T-helper 17 cell (primary cell): ENCODE measurements at places on chromosomes 5 and 9.

GRCh38 chr9:5470122-5470521, 19.8 kb downstream of the CD274 start:
- H3K4me1 ChIP-seq: peaks cover 5% of the 10 kb centered on the region
- H3K4me3 ChIP-seq: no peak overlapping the region
- DNase-seq: no peak
- no peaks in the 10 kb centered on the region for H3K27me3 ChIP-seq

GRCh38 chr9:120758544-120758943, 34.7 kb downstream of the FBXW2 start:
- no peaks in the 10 kb centered on the region for H3K36me3 ChIP-seq
- no peaks in the 10 kb centered on the region for H3K27me3 ChIP-seq
- H3K4me3 ChIP-seq: no peak overlapping the region
- no peak for DNase-seq

DNA sequence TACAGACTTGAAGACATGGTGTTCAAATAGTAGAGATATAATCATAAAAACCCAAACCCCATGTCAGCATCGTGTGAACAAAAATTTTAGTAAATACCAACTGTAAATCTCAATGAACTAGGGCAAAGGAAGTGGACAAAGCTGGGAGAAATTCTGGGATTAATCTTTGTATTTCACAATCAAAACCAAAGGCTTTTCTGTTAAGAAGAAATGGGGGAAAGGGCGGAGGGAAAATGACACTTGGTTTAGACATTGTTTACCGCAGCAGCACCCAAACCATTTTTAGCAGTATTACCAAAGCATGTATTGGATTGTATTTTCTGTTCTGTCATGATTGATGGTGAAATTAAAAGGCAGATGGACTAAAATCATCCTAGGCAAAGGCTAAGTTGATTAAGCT, 134.2 kb upstream of the PRSS3 start:
- H3K27me3 ChIP-seq: peaks cover 8% of the 10 kb centered on the region

DNA sequence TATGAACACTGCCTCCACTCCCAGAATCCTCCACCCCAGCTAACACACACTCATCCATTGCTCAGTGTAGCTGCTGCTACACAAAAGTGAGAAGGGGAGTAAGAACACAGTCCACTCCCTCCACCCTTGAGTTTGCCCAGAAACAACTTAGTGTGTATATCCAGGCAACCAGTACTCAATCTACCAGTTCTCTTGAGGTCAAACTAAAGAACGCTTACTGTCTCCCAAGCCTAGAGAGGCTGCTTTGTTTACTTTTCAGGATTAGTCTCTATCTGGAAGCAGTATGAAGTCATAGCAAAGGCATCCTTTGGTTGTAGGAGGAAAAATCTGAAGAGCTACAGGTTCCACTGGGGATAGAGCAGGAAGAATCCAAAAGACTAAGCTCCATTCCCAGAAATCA, 296.3 kb downstream of the KCNN2 start:
- no peaks in the 10 kb centered on the region for H3K4me1 ChIP-seq
- no peaks in the 10 kb centered on the region for H3K27me3 ChIP-seq
- no peak for DNase-seq
- no peak overlapping the region for H3K4me3 ChIP-seq

DNA sequence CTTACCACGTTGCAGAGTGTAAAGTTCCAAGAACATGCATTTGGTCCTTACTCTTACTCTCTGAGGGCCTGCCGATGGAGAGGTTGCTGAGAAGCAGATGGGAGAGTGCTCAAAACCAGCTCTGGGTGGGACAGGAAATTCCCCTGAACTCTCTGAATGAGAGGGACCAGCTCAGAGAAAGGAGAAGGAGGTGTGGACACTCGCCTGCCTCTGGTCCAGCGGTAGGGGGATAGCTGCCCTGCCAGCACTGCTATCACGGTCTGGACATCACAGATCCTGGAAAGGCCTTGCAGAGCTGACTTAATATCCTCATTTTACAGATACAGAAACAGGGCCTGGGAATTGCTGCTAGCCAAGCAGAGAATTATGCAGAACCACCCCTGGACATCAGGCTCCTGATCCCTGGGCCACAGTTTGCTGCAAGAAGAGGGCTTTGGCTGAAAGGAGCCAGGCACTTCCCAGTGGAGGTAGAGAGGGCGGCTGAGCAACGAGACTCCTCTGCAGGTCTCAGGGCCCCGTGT, 4.9 kb downstream of the TRAF1 start:
- DNase-seq: no peak
- H3K27ac ChIP-seq: peak overlapping the region; percentile 100
- peaks cover 73% of the 10 kb centered on the region for H3K4me1 ChIP-seq
- peaks cover 9% of the 10 kb centered on the region for H3K36me3 ChIP-seq

DNA sequence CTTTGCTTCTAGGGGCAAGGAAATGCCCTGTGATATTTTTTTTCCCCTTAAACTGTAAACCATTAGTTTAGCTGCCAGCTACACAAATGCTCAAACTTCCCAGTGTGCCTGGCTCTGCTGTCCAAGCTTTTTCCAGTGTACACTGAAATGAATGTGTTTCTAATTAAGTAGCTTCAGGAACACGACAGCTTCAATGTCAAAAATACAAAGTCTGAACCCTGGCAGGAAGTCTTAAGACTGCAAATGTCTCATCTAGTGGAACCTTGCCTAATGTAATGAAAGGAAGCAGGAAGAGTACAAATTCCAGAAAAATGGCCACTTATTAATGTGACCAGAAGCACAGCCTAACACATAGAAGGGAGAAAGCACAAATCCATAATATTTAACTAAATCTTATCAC, 255.2 kb downstream of the CRB2 start:
- H3K4me1 ChIP-seq: peaks cover 2% of the 10 kb centered on the region
- peaks cover 6% of the 10 kb centered on the region for H3K36me3 ChIP-seq
- no peaks in the 10 kb centered on the region for H3K27me3 ChIP-seq
- no peak overlapping the region for H3K4me3 ChIP-seq

- no peak overlapping the region for H3K4me3 ChIP-seq
- no peaks in the 10 kb centered on the region for H3K4me1 ChIP-seq
- no peak overlapping the region for H3K27ac ChIP-seq
- no peaks in the 10 kb centered on the region for H3K36me3 ChIP-seq
Observed at GRCh38 chr5:13412040-13412595, 532.4 kb downstream of the DNAH5 start.

DNA sequence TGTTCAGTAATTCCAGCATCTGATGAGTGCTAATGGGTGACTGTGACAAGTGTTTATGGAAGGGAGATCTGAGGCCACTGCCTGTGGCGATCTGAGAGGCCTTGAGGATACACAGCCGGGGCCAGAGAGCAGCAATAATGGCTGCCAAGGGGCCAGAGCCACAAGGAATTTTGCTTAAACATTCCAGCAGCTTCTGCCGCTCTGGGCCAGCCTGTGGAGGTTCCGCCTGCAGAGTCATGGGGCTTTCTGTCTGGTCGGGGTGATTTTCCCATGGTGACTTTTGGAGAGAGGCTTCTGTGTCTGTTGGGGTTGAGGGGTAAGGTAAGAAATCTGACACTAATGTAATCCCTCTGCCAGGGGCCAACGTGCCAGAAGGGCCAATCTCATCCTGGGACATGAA, 353.5 kb downstream of the ADAMTS6 start:
- H3K4me1 ChIP-seq: peaks cover 2% of the 10 kb centered on the region
- no peak overlapping the region for H3K27ac ChIP-seq
- no peak for DNase-seq
- H3K36me3 ChIP-seq: no peaks in the 10 kb centered on the region
- no peak overlapping the region for H3K4me3 ChIP-seq

GRCh38 chr5:159082474-159082873, 17.2 kb downstream of the EBF1 start:
- no peaks in the 10 kb centered on the region for H3K4me1 ChIP-seq
- no peak overlapping the region for H3K27ac ChIP-seq
- peaks cover 62% of the 10 kb centered on the region for H3K27me3 ChIP-seq
- H3K36me3 ChIP-seq: peaks cover 9% of the 10 kb centered on the region
- no peak for DNase-seq

DNA sequence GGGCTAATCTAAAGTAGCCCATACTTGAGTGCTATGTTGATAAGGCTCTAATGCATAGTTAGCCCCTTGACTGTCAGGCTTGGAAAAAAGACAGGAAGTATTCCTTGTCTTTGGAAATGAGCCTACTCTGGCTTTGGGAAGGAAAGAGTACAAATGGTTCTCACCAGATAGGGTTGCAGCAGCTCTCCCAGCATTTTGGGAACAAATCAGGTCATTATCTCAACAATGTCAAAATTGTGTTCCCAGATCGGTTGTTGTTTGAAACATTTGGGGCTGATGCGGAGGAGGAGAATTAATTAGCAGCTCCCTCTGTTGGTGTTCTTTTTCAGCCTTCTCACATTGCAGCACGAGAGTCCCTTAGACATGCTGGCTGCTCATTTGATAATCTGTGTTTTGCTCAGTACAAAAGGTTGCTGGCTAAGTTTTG, 294.7 kb upstream of the DMRT1 start:
- no peak overlapping the region for H3K4me3 ChIP-seq
- DNase-seq: no peak
- H3K27me3 ChIP-seq: peaks cover 29% of the 10 kb centered on the region
- H3K27ac ChIP-seq: no peak overlapping the region
- peaks cover 3% of the 10 kb centered on the region for H3K36me3 ChIP-seq

DNA sequence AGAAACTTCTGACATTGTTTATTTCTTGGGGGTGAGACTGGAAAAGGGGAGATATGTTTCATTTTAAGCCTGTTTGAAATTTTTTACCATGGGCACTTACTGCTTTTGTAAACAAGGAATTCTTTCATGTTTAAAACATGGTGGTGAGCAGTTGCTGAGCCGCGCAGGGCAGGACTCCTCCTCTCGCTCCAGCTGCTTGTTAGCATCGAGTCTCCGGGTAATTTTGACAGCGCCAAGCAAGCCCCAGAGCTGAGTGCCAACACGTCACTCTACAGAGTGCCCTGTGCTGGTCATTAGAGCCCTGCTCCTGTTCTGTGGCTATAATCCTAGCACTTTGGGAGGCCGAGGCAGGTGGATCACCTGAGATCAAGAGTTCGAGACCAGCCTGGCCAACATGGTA, 116.5 kb upstream of the MSX2 start:
- no peaks in the 10 kb centered on the region for H3K4me1 ChIP-seq
- H3K36me3 ChIP-seq: no peaks in the 10 kb centered on the region
- H3K27ac ChIP-seq: no peak overlapping the region

- no peaks in the 10 kb centered on the region for H3K27me3 ChIP-seq
- peaks cover 26% of the 10 kb centered on the region for H3K4me1 ChIP-seq
- H3K4me3 ChIP-seq: no peak overlapping the region
- no peak for DNase-seq
Observed at GRCh38 chr5:1497242-1497777, 26.4 kb downstream of the LPCAT1 start.

GRCh38 chr5:179472174-179472573, 78.2 kb upstream of the RUFY1 start:
- H3K36me3 ChIP-seq: no peaks in the 10 kb centered on the region
- no peak overlapping the region for H3K27ac ChIP-seq
- no peak overlapping the region for H3K4me3 ChIP-seq
- no peaks in the 10 kb centered on the region for H3K4me1 ChIP-seq
- no peak for DNase-seq

DNA sequence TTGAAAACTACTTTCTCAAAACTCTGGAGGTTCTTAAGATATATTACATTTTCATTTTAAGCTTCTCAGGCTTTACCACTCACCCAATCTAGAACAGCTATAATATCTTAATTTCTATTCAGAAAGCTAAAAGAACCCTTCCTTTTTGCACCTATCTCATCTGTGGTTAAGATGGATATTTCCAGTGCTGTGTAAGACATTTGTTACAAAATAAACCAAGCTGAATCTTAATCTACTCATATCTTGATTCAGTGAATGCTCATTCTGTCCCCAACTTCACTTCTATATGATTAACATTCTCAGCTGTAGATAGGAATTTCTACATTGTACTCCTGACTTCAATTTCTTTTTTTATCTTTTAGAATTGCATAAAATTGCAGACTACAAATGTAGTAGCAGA, 15.0 kb downstream of the ABHD17B start:
- H3K27ac ChIP-seq: no peak overlapping the region
- peaks cover 43% of the 10 kb centered on the region for H3K4me1 ChIP-seq
- no peak for DNase-seq

GRCh38 chr9:107667231-107668070, 177.9 kb upstream of the KLF4 start:
- peaks cover 12% of the 10 kb centered on the region for H3K27me3 ChIP-seq
- no peak overlapping the region for H3K4me3 ChIP-seq
- H3K27ac ChIP-seq: no peak overlapping the region
- no peaks in the 10 kb centered on the region for H3K4me1 ChIP-seq
- no peak for DNase-seq
- H3K36me3 ChIP-seq: no peaks in the 10 kb centered on the region

GRCh38 chr9:76445976-76446375, 13.0 kb upstream of the GCNT1 start:
- no peak for DNase-seq
- peaks cover 4% of the 10 kb centered on the region for H3K36me3 ChIP-seq
- H3K4me3 ChIP-seq: no peak overlapping the region
- no peak overlapping the region for H3K27ac ChIP-seq
- H3K4me1 ChIP-seq: peaks cover 21% of the 10 kb centered on the region

GRCh38 chr5:179542170-179542569, 8.2 kb upstream of the RUFY1 start:
- DNase-seq: no peak
- H3K4me1 ChIP-seq: peaks cover 4% of the 10 kb centered on the region
- no peak overlapping the region for H3K4me3 ChIP-seq
- H3K27ac ChIP-seq: no peak overlapping the region

DNA sequence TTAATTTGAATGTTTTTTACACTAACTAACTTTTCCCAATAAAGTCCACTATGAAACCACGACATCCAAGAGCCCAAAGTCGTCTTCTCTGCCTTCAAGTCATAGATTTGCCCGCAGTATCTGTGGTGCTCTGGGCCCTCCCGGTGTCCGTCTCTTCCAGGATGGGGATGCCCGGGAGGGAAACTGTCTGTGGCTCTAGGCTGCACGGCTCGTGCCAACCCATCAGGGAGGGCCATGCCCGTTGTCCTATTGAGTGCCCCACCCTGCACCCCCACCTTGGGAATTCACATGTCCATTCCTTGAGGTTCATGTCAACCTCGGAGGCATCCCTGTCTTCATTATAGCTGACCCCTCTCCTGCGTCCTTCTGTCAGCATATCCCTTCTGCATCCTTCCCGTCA, 59.8 kb upstream of the LRRTM2 start:
- no peak overlapping the region for H3K4me3 ChIP-seq
- no peaks in the 10 kb centered on the region for H3K27me3 ChIP-seq
- H3K4me1 ChIP-seq: peaks cover 2% of the 10 kb centered on the region
- no peak overlapping the region for H3K27ac ChIP-seq
- DNase-seq: no peak
